ENCODE measurements at places on chromosomes 7 and 10.

DNA sequence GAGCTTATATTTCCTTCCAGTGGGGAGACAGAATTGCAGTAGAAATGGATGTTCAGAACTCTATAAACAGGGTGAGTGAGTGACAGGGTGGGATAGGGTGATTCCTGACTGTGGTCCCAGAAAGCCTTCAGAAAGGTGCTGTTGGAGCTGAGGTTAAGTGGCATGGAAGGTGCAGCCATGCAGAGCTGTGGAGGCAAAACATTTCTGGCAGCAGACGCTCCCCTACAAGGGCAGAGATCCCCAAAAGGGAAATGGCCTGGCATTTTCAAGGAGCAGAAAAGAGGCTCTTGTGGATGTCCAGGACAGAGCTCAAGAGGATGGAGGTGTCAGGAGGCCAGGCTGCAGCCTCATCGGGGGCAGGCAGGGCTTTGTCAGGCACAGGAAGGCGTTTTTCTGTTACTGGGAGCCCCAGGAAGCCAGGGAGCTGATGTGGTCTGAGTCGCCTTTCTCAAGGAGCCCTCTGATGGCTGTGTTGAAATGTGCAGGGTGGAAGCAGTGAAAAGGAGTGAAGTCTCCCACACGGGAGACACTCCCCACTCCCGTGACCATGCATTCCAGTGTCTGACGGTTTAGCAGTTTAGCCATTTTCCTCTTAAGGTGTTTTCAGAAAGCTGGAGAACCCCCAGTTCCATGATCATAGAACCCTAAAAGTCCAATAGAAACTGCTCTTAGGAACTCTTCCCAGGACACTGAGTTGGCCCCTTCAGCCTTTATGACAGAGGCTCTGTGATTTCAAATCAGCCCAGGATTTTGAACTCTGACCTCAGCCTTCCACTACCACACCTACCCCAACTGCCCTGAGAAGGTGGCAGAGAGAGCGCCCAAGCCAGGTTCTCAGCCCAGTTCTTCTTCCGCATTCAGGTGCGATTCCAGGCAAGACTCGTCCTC lies 96.2 kb downstream of the C10orf105 start:
- DNase-seq = no peak

- no peak for DNase-seq
Observed at GRCh38 chr10:102962951-102963755, 45.1 kb downstream of the CNNM2 start.

- DNase-seq = no peak
Observed at GRCh38 chr10:72074574-72075375, 13.6 kb downstream of the SPOCK2 start.

DNA sequence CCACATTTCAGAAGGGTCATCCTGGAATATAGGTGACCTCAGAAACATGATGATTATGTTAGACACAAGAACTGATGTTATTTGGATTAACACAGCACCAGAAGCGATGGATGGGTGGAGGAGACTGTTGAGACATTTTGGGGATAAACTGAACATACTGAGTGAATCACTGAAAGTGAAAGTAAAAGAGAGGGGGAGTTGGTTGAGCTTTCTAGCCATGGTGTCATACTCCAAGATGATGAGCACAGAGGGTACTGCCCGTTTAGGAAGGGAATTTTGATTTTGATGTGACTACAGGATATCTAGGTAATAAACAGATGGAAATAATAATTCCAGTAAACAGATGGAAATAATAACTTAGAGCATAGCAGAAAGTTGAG lies 248.0 kb upstream of the NPY start:
- no peak for DNase-seq

GRCh38 chr10:11298116-11298515 lies 280.4 kb downstream of the CELF2 start:
- no peak for DNase-seq

DNA sequence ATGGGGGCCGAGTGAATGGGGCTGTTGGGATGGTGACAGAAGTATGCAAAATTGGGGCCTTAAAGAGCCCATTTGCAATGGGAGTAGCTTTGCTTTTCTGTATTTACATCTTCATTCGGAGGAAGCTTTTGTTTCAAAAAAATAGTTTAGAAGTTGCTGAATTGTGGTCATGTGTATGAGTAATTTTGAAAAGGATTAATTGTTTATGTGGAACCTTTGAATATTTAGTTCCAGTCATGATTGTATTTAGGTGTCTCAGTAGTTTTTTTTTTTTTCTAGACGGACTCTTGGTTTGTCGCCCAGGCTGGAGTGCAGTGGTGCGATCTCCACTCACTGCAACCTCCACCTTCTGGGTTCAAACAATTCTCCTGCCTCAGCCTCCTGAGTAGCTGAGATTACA lies 37.2 kb downstream of the RBM33 start:
- no peak for DNase-seq

DNA sequence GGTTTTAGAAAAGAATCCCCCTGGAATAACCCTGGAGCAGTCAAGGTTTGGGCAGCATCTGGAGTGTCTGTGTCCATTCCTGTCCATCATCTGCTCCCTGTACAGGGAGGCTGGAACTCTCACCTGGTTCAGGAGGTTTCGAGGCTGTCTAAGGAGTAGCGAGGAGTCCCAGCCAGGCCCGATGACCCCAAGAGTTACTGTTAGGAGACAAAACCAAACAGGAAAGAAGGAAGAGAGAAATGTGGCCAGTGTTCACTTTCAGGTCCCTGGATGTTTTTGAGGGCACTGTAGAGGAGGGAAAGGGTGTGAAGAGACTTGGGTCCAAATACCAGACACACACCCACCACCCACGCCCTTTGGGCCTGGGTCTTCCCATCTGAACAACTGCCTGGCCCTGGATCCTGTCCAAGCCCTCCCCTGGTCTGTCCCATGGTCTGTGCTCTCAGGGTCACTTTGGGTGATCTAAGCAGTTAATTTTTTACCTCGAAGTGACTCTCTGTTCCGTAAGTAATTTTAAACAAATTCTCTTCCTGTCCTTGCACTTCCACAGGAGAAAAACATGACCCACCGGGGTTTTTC lies 117.1 kb downstream of the ZMIZ1 start:
- no peak for DNase-seq

- DNase-seq = peak; percentile 74
Observed at GRCh38 chr10:92240289-92241157, 50.4 kb downstream of the CPEB3 start.

DNA sequence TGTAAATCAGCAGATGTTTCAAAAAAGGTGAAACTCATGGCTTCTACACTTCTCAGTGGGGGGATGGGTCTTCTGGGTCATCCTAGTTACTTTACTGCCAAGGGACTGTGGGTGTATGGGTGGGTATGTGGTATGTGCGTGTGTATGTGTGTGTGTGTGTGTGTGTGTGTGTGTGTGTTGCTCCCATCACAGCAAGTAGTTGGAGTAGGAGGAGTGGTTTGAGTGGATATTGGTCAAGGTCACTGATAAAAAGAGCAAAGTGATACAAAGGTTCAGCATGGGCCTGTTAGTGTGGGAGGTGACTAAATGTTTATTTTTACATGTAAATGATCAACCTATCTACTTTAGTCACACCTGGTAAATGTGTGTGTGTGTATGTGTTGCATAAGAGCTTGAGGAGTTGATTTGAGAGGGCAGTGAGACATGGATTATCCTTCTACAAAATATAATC lies 11.8 kb upstream of the COBL start:
- no peak for DNase-seq

GRCh38 chr7:24896031-24896501 lies 83.9 kb downstream of the OSBPL3 start:
- no peak for DNase-seq

- DNase-seq = no peak
Observed at GRCh38 chr7:88015309-88015708, 81.3 kb downstream of the ADAM22 start.

- DNase-seq = no peak
Observed at GRCh38 chr7:47807756-47808155, 140.5 kb downstream of the PKD1L1 start.

GRCh38 chr10:61993711-61994401 lies 92.4 kb downstream of the ARID5B start:
- DNase-seq = peak; percentile 54

DNA sequence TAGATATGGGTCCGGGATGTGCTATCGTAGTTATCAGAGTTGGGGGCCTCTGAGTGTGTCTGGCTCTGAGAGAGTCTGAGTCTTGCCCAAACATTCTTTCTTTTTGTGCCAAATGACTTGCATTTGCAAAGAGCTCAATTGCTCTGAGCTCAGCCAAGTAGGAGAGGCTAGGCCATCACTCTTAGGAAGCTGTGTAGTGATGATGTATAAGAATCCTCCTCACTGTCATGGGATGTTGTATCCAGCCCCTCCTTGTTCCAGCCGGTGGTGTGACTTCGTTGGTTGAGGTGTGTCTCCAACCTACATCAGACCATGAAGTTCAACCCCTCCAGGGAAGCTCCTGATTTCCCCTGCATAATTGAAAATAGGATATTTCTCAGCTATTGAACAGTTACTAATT lies 97.5 kb upstream of the NPS start:
- no peak for DNase-seq

DNA sequence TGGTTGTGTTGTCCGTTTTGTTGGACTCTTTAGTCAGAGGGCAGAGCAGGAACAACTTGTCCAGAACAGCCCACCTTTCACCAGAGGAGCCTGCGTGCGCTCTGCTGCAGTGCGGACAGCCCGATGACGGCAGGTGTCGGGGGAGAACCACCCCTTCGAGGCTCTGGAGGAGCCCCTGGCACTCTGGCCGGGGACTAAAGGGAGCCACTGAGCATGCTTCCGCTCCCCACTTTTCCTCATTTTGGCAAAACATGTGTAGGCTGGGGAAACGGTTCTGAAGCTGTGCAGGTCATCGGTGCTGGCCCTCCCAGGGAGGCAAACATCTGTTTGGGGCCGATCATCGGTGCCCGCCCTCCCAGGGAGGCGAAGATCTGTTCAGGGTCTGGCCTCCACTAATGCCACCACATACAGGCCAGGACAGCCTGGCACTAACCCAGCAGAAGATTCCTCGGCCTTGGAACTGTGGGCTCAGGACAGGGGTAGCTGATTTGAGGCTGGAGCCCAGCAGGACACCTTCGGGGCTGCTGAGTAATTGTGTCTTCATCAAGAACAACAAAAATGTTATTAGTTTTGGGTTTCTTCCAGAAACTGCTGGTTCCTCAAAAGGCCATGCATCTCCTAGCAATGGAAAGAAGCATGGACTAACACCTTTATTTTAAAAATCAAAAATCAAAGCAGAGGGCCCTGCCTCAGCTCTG lies 124.4 kb upstream of the TCERG1L start:
- no peak for DNase-seq

- DNase-seq = no peak
Observed at GRCh38 chr7:77794000-77794399, 4.2 kb downstream of the TMEM60 start.

DNA sequence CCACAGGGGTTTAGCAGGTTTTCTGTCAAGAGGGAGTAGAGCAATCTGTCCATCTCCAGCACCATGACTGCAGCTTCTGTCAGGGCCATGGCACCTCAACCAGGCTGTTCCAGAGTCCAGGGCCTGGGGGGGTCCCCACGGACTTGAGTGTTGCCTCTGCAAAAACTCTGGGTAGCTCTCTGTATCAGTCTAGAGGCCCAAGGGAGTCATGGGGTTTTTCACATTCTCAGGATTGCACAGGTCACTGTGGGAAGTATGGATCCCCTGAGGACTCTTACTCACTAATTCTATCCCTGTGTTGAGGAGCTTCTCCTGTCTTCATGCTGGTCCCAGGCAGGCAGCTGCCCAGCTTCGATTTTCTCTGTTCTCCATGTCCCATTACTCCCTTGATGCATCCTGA lies 60.5 kb downstream of the RNF133 start:
- DNase-seq = no peak

GRCh38 chr10:114392112-114392835 lies 12.0 kb downstream of the AFAP1L2 start:
- no peak for DNase-seq

DNA sequence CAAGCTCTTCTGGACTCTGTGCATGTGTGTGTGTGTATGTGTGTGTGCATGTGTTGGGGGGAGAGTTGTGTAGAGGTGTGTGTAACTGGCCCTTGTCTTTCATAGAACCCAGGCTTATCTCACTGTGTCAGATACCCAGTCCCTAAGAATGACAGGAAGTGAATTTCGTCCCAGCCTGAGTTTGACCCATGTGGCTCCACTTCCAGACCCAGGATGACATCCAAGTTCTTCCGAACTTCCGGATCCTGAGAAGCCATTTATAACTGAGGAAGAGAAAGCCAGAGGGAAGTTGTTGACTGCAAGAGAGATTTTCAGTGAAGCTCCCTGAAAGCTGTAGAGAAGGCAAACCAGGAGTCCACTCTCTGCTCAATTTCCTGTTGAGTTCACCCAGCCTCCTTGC lies 53.2 kb downstream of the ADRB1 start:
- DNase-seq = no peak

DNA sequence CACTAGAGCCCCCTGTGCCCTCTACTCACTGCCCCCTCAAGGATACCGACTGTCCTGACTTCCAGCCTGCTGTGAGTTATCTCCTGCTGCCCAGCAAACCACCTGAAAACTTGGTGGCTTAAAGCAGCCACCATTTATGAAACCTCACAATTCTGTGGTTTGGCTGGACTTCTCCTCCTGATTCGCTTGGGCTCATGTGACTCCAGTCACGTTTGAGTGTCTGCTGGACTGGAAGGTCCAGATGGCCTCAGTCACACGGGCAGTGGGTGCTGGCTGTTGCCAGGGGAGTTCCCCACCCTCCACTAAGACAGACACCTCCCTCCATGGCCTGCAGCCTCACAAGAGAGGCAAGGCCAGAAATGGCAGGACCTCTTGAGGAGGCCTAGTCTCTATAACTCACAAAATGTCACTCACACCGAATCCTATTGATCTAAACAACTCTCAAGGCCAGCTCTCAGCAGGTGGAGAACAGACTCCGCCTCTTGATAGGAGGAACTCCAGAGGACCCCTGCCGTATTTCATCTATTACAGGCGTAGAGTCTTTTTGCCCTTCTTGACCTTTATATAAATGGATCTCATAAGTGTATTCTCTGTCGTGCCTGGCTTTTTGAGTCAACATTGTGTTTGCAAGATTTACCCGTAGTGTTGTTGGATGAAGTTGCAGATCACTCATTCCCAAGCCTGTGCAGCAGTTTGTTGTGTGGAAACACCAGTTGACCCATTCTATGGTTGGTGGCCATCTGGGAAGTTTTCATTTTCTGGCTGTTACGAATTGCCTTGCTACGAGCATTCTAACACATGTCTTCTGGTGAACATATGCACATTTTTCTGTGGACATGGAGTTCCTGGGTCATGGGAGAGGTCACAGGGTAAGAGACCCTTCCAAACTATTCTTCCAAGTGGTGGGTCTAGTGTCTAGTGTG lies 48.3 kb downstream of the ZMIZ1 start:
- no peak for DNase-seq

DNA sequence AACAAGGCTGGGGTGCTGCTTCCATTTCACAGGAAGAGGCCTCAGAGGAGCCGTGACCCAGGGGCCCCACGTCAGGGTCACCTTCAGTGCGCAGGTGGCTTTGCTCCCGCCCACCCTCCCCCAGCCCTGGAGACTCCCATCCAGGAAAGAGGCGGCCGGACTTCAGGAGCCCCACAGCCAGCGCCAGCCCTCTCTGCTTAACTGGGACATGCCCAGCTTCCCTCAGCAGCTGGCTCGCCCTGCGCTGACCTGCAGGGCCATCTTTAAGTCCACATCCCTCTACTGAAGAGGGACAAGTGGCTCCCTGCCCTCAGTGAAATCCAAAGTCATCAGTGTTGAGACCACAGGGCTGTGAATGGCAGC lies 141.9 kb upstream of the PPP2R2D start:
- DNase-seq = no peak

GRCh38 chr7:144842377-144842851 lies 6.6 kb upstream of the TPK1 start:
- DNase-seq = no peak
